ENCODE measurements at places on chromosomes 6 and 20.
A peak's percentile ranks its signal among the peaks of the same experiment; 100 is the strongest.

DNA sequence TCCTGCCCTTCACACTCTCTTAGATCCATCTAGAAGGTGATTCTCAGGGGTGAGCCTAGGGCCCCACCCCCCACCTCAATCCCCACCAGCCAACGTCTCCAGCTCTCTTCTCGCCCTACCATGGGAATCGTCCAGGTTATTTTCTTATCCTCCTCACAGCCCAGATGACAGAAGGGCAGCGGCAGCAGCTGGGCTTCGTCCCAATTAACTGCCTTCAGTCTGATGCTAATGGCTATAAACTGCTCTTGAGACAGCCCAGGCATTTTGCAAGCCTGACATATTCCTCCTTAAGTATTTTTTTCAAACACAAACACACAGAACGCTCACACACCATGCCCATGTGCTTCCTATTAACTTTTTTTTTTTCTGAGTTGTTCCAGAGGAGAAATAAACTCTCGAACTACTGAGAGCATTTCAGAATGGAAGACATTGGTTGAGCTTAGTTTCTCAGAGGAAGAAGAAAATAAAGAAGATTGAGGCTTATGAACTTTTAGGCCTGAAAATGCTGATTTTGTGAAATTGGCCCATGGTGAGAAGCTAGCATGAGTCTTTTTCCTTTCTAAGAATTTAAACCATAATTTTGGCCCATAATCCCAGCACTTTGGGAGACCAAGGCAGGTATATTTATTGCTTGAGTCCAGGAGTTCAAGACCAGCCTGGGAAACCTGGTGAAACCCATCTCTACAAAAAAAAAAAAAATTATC is 124.6 kb downstream of the EYA2 start:
- DNase-seq = peak; percentile 88

GRCh38 chr6:112330071-112330878 is 16.9 kb upstream of the RFPL4B start:
- no peak for DNase-seq

GRCh38 chr20:61659994-61660346 is 405.7 kb downstream of the TAF4 start:
- DNase-seq = no peak

- DNase-seq = no peak
Observed at GRCh38 chr6:56499095-56499494, 143.6 kb downstream of the DST start.

DNA sequence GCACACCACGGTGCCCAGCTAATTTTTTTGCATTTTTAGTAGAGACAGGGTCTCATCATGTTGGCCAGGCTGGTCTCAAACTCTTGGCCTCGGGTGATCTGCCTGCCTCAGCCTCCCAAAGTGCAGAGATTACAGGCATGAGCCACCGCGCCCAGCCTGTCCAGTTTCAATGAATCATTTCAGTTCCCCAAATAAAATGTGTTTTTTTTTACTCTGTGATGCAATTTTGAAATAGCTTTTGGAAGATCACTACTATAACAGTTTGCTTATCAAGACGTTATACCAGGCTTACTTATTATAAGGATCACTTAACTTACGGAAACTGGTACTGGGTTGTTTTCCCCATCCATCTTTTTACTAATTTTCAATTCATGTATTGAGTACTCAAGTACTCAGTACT is 80.0 kb downstream of the SAMD5 start:
- DNase-seq = no peak

DNA sequence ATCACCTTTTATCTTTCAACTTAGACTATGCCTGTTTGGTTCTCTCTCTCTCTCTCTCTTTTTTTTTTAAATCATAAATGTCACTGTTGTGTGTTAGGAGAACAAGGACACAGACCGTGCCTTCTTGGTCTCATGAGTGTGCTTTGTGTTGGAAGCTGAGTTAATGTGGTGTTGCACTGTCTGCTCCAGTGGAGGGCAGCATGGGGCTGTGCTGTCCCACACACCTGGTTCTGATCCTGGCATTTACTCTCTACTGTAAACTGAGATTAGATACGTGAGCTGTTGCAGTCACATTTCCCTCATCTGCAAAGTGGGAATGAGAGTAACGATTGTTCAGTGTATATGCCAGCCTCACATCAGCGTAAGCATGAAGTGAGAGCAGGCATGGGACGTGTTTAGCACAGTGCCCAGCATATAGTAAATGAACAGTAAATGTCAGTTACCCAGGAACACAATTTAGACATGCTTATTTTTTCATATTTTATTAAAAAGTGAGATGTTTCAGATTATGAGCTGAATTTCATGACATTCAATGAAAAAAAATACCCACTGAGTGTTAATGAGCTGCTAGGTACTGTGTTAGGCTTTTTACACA is 161.1 kb downstream of the FARS2 start:
- peak; percentile 21 for DNase-seq

- no peak for DNase-seq
Observed at GRCh38 chr6:133626096-133626666, 262.7 kb upstream of the TCF21 start.

DNA sequence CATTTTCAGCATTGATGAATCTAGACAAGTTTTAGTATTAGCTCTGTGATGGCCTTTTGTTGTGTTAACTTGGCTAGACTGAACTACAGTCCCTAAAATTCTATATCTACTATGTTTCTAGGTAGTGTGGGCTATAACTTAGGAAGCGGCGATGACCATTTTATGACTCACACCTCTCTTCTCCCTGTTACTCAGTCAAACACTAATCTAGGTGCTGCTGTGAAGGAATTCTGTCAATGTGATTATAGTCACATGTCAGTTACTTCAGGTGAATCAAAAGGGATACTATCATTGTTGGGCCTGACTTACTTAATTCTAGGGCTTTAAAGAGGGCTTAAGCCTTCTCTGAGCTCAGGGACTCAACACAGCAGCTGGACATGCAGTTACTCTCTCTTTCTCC is 691.5 kb upstream of the MAP3K7 start:
- DNase-seq = no peak

DNA sequence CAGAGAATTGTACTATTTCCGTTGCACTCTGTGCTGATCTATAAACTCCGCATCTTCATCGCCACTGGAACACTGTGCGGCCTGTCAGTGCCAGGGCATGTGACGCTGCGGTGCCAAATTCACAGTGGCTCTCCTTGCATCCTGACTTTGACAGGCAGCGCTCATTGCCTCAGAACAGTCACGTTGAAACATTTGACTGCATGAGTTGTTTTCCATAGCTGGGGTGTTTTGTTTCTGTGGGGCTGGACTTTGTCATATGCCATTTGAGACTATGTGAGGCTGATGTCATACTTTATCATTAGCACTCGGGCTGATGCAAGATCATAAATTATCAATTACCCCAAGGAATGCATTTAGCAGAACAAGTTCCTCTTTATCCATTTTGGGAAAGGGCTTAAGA is 32.7 kb downstream of the CFAP61 start:
- DNase-seq = no peak

DNA sequence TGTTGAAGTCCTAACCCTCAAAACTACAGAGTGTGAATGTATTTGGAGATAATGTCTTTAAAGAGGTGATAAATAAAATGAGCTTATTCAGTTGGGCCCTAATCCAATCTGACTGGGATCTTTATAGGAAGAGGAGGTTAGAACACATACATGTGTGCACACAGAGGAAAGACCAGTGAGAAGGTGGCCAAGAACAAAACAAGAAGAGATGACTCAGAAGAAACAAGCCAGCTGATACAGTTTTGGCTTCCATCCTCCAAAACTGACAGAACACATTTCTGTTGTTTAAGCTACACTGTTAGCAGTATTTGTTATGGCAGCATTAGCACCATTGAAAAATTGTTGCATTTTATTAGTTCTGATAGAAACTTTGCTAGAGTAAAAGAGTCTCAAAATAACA is 609.3 kb upstream of the IMPG1 start:
- DNase-seq = no peak

- DNase-seq = no peak
Observed at GRCh38 chr20:56391037-56391436, 978 bp downstream of the AURKA start.

GRCh38 chr6:74368746-74369145 is 672.7 kb downstream of the CD109 start:
- peak; percentile 23 for DNase-seq

- DNase-seq = no peak
Observed at GRCh38 chr6:6395581-6396197, 75.2 kb upstream of the F13A1 start.

DNA sequence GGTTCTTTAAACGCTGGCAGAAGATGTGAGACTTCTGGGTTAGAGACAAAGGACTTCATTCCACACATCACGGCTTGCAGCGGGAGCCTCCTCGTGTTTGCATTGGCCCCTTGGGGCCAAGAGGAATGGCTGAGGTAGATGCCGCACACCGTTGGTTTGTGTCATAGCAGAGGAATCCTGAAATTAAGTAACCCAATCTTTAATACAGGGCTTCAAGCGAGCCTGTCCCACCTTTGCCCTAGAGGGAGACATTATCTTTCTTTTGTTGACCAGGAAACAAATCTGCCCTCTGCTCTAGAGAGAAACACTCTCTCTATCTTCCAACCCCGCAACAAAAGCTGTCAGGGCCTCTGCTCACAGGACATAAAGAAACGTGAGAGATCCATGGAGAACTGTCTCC is 277.5 kb upstream of the ZFP64 start:
- no peak for DNase-seq

GRCh38 chr20:23265226-23265625 is 85.4 kb upstream of the NXT1 start:
- DNase-seq = no peak

- no peak for DNase-seq
Observed at GRCh38 chr20:63735859-63736718, at the start of gene LIME1. Gene LIME1, plus strand, starts transcription at chr20:63736664. Its CDS starts 886 bp downstream, at chr20:63737550.

GRCh38 chr6:52180787-52181558 is 5.2 kb upstream of the IL17A start:
- no peak for DNase-seq

GRCh38 chr20:24011282-24011681 is 22.7 kb upstream of the GGTLC1 start:
- DNase-seq = no peak

GRCh38 chr20:33348136-33348937 is 53.0 kb downstream of the CDK5RAP1 start:
- no peak for DNase-seq

DNA sequence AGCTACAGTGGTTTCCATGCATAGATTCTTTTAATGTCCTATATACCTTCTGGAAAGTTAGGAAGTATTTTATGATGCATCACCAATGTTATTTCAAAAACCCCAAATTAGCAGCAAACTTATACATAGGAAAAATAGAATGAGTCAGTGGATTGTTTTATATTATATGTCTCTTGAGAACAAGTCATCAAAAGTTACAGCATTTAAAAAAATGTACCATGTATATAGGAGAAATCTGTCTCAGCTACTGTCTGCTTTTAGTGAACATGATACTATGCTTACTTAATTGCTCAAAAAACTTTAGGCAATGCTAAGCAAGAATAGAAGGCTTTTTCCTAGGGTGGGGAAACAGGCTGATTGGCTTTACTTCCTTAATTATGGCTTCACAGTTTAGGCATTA is 365.3 kb downstream of the SAMD5 start:
- DNase-seq = no peak

DNA sequence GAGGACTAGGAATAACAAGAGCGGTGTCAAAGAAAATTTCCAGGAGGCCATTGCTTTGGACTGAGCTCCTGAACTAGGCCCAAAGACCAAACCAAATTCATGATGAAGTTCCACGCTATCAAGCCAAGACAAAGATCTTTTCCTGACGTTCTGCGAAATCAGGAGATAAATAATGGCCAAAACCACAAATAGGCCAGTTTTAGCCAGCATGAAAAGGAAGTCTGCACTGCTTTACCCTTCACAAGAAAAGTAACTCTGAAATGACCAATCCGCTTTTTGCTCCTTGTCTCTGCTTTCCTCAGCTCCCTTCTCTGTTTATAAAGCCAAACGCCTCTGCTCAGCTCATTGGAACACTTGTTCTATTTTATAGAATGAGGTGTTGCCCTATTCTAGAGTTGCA is 6.7 kb downstream of the NCOA5 start:
- no peak for DNase-seq

DNA sequence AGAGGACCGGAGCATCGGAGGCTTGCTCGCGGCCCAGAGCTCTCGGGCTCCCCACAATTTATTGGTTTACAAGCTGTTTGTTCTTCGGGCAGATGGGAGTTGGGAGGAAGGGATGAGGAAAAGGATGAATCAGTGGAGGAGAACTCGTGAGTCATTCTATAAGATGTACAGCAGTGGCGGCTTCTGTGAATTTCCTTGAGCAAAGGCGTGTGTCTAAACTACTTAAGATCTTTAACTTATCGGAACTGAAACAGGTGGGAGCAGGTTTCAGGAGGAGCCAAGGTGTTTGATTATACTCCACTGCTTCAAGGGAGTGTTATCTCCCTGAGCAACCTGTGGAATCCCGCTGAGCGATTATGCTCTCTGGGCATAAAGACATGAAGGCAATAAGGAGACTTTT is 50.5 kb upstream of the IBTK start:
- DNase-seq = peak; percentile 1

- no peak for DNase-seq
Observed at GRCh38 chr6:166638573-166638964, 11.5 kb upstream of the RPS6KA2 start.

DNA sequence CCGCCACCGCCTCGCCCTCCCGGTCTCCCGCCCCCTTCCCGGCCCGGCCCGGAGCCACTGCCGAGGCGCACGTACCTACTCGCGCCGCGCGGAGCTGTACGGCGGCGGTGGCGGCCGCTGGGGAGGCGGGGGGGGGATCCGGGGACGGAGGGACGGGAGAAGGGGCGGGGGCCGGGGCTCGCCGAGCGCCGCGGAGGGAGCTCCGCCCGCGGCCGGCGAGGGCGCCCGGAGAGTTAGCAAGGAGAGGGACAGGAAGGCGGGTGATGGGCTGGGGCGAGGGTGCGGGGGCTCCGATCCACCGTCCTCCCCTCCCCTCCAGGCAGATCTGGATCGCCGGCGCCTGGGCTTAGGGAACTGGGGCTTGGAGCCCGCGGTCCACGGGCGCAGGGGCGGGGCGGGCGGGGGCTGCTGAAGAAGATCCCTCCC is 548 bp upstream of the TMEM74B start:
- DNase-seq = no peak

DNA sequence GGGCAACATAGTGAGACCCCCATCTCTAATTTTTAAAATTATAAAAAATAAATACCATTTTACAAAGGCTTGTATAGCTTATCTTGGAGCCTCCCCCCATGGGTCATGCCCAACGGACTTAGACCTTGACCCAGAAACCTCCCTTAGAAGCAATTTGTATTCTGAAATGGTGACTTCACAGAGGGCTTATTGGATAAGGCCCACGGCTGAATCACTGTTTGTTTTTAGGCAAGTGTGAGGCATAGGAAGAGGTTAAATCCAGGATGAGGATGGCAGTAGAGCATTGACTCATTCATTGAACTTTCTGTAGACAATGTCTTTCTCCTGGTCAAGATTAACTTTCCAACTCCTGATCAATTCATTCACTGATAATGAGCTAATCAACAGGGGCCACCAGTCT is 6.2 kb upstream of the SNAI1 start:
- no peak for DNase-seq

Measured in AG04450 (cell line).